ENCODE measurements at places on chromosomes 5 and 9.

DNA sequence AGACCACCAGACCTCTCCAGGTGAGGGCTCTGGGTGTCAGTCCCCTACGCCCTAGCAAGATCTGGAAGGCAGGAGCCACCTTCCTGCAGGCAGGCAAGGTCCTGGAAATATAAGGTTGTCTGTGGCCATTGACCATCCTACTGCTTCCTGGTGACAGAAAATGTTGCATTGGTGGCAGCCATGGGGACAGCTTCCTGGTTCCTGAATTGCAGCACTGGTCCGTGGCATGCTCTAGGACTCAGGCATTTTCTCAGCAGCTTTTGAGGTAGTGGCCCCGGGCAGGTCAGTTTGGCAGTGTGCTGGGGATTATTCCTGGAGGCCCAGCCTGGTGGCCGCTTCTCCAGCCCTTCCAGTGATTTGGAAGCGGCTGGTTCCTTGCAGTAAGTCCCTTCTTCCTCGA, 36.6 kb upstream of the KCNMB1 start:
- DNase-seq, result no peak

- DNase-seq, result no peak
Observed at GRCh38 chr9:2321523-2322148, 300.0 kb upstream of the VLDLR start.

- DNase-seq, result no peak
Observed at GRCh38 chr5:150461231-150461630, 11.7 kb upstream of the RPS14 start.

DNA sequence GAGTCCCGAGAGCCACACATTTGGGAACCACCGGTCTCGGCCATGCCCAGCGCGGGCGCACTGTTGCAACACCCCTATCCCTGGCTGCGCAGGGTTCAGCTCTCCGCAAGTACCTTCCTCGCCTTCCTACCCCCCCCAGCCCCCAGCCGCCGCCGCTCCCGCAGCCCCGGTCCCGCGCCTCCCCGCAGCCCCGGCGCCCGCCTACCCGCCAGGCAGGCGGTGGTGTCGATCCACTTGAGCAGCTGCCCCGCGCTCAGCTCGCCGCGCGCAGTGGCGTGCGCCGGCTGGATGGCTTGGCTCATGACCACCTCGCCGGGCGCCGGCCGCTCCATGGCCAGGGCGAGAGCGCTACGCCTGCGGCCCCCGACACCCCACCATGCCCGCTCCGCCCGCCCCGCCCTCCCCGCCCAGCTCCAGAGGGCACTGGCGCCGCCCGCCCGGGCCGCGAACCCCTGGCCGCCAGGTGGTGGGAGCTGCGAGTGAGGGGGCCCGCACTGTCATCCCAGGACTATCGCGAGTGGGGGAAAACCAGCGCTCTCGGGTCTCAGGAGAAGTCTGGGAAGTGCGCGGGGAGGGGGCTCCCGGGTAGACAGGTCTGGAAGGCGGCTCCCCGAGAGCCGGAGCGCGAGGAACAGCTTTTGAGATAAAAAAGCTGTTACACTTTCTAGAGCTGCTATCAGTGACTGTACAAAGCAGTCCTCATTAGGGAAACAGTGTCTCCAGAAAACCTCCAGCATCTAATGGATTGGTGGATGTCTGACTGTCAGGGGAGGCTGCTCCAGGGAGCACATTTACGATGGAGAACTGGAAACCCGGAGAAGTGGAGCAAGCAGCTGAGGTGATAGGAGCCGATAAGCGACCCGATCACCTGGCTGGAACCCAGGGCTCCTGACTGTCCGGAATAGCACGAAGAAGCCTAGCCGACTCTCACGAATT, at the start of gene ACOT12:
ACOT12 (minus strand) TSS at position 352 of the 936 bp plus-strand sequence; CDS start at position 332, 20 bp downstream.
- no peak for DNase-seq

GRCh38 chr9:83583151-83584014, 39.6 kb upstream of the IDNK start:
- no peak for DNase-seq

DNA sequence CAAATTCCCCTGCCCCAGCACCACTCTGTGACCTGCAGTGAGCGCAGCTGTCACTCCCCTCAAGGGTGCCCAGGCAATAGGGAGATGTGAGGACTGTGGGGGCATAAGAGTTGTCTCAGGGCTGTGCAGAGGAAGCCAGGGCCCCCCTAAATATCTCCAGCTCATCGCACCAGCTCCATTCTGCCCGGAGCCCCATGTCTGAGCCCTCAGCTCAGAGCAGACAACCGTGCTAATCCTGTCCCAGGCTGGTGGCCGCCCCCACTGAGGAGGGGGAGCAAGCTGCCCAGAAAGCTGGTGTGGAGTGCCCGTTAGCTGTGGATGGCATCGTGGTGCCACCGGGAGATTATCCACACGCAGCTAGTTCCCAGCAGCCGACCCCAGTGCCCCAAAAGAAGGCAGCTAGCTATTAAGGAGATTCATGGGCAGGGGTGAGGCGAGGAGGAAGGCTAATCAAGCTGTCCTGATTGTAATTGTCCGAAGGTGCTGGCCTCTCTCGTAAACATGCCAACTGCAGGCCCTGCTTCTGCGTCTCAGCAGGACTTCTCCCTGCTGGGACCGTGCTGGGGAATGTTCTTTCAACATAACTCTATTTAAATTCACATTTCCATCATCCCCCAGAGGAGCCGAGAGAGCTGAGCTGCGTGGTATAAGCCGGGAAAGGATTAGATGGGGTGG, 17.0 kb upstream of the FIBCD1 start:
- no peak for DNase-seq

GRCh38 chr5:81609810-81610375, 141.0 kb downstream of the SSBP2 start:
- no peak for DNase-seq

- DNase-seq, result no peak
Observed at GRCh38 chr9:100030548-100030947, 68.3 kb downstream of the ERP44 start.

DNA sequence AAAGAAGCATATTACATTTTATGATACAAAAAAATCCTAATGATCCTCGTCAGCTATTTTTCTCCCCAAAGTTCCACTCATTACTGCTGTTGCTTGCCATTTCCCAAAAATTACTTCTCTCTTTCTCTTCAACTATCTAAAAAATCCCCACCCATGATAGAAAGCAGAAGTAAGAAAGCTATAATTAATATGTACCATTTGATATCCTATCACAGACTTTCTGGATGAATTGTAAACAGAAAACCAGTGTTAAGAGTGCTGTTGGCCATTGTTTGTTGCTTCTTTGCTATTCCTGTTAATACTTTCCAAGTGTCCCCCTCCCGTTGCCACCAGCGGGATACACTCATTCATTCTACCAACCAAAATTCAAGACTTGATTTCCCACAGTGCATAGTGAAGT, 136.3 kb upstream of the SMARCA2 start:
- no peak for DNase-seq

- DNase-seq, result no peak
Observed at GRCh38 chr5:137470111-137470920, 28.8 kb downstream of the SPOCK1 start.

- no peak for DNase-seq
Observed at GRCh38 chr5:73858776-73859175, 232.8 kb downstream of the ARHGEF28 start.
